ENCODE measurements at places on chromosomes 13 and 19.

GRCh38 chr19:55621673-55622231 lies 2.6 kb downstream of the ZNF784 start:
- no peak for DNase-seq

- no peak for DNase-seq
These were observed 78.9 kb downstream of the TEX26 start for GRCh38 chr13:31011193-31011860.

GRCh38 chr13:107358866-107359265 lies 790.9 kb upstream of the ARGLU1 start:
- no peak for DNase-seq

DNA sequence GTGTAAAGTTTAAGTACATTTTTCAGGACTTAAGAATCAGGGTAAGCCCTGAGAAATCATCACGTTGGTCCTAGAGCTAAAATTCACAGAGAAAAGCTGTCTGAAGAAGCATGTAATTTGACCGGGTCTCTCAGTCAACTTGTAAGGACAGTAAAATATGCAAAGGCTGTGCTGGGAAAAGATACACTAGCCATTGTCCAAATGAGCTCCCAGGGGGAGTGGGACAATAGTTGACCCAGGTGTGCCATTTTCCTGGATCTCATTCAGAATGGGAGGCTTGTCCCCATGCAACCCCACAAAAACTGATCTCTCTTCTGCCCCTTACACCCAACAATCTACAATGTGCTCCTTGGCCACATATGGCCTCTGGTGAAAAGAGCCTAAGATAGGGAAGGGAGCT lies 437.9 kb downstream of the KLF12 start:
- no peak for DNase-seq

DNA sequence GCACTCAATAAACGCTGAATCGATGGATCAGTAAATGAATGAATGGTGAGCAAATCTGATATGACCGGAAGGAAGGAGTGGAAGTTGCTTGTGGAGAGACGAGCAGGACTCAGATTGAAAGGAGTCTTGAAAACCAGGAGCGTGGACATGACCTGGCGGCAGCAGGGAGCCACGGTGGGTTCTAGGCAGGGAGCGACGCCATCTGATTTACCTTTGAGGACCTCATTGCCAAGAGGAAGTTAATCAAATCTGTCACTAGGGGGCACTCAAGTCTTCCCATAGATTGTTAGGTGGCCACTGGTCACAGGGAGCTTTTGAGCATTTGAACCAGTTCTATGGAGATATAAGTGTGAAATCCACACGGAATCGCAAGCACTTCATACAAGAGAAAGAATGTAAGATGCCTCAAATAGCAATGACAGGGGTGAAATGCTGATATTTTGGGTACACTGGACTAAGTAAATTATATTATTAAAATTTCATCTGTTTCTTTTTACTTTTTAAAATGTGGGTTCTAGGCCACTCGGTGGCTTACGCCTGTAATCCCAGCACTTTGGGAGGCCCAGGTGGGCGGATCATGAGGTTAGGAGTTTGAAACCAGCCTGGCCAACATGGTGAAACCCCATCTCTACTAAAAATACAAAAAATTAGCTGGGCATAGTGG lies 9.2 kb upstream of the FBN3 start:
- peak; percentile 67 for DNase-seq

GRCh38 chr19:8324186-8325050 lies 3.1 kb downstream of the RPS28 start:
- DNase-seq: no peak
